CD8-positive, alpha-beta memory T cell (primary cell): ENCODE measurements at places on chromosomes 1 and 21. TPM values are rescaled to one million over a fixed set of nuclear protein-coding genes. Genes with fewer than 3 reads are reported as not detected.

DNA sequence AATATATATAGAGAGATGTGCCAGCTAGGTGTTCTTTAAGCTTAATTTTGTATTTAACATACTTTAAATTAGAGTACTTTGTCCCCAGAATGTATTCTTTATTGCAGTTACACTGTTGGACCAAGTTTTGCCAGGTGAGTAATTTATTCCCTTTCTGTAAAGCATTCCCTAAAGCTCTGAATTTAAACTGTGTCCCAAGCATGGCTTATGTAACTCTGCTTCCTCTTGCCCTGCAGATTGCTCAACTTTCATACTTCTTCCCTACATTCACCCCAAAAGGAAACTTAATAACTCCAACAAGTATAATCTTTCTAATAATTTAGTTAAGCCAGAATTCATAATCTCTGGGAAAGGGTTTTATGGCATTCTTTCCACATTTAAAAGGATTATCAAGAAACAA is 5.6 kb downstream of the LYPLAL1 start:
- H3K36me3 ChIP-seq, result no peaks in the 10 kb centered on the region
- DNase-seq, result no peak
- no peaks in the 10 kb centered on the region for H3K27me3 ChIP-seq
- H3K4me1 ChIP-seq, result peaks cover 18% of the 10 kb centered on the region
- H3K4me3 ChIP-seq, result no peak overlapping the region
- no peak overlapping the region for H3K27ac ChIP-seq

Gene PIK3CD
- 157 TPM for total RNA-seq

GRCh38 chr1:65401612-65402011 is 18.9 kb upstream of the LEPR start:
- no peak for DNase-seq
- H3K36me3 ChIP-seq, result no peaks in the 10 kb centered on the region
- H3K27ac ChIP-seq, result no peak overlapping the region
- no peaks in the 10 kb centered on the region for H3K27me3 ChIP-seq
- no peaks in the 10 kb centered on the region for H3K4me1 ChIP-seq

Gene SERINC2
- 0.11 TPM for total RNA-seq

GRCh38 chr1:110743397-110743796 is 68.7 kb upstream of the KCNA3 start:
- H3K27me3 ChIP-seq, result no peaks in the 10 kb centered on the region
- H3K4me1 ChIP-seq, result no peaks in the 10 kb centered on the region
- H3K27ac ChIP-seq, result no peak overlapping the region
- DNase-seq, result no peak
- H3K36me3 ChIP-seq, result no peaks in the 10 kb centered on the region

Gene TMPRSS15
- total RNA-seq, result not detected

DNA sequence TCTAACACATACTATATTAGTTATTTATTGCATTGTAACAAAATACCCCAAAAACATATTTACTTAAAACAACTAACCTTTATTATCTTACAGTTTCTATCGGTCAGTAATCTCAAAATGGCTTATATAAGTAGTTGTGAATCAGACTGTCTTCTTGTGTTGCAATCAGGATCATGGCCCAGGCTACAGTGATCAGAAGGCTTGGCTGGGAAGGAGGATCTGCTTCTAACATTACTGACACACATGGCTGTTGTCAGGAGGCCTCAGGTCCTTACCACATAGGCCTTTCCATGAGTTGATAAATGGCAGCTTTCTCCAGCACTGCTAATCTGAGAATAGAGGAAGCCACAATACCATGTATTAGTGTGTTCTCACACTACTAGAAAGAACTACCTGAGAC is 33.7 kb downstream of the CFH start:
- no peak overlapping the region for H3K27ac ChIP-seq
- H3K4me1 ChIP-seq, result no peaks in the 10 kb centered on the region
- no peaks in the 10 kb centered on the region for H3K27me3 ChIP-seq
- H3K4me3 ChIP-seq, result no peak overlapping the region
- DNase-seq, result no peak

DNA sequence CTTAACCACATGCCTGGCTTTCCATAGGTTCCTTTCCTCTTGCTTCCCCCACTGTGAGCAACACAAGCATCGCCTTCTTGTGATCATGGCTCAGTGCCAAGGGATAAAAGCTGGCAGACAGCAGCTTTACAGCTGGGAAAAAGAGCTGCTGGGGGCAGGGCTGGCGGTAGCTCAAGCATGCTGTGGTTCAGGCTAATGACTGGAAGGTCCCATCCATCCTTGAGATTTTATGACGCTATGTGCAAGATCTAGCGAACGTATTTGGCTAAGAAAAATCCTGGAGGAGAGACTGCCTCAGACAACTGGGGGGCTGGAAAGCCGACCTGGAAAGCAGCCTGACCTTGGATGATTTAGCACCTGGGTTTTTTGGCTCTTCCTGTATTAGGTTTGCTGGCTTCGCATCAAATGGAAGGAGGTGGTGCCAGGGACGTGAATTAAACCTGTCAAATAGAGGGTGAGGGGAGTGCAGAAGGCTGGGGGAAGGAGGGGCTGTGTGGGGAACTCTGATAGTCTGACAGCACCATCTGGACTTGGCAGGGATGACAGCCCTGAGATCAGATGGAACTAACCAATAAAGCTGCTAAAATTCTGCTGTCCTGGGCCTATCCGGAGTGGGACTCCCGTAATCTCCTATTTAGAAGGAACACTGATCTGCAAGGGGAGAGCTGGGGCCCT is 34.8 kb downstream of the ZMYND12 start:
- H3K27me3 ChIP-seq, result no peaks in the 10 kb centered on the region
- H3K27ac ChIP-seq, result no peak overlapping the region
- no peak overlapping the region for H3K4me3 ChIP-seq
- no peaks in the 10 kb centered on the region for H3K36me3 ChIP-seq
- no peaks in the 10 kb centered on the region for H3K4me1 ChIP-seq

- H3K4me3 ChIP-seq, result no peak overlapping the region
- peaks cover 9% of the 10 kb centered on the region for H3K27me3 ChIP-seq
- H3K4me1 ChIP-seq, result no peaks in the 10 kb centered on the region
- DNase-seq, result no peak
Measured at GRCh38 chr21:44496564-44497550, 41.5 kb downstream of the LRRC3 start.

Gene ANGPTL3
- total RNA-seq, result not detected

Gene DNALI1
- not detected for total RNA-seq

- DNase-seq, result peak; percentile 46
- peaks cover 12% of the 10 kb centered on the region for H3K4me1 ChIP-seq
- no peaks in the 10 kb centered on the region for H3K36me3 ChIP-seq
- H3K27me3 ChIP-seq, result no peaks in the 10 kb centered on the region
Measured at GRCh38 chr1:16082283-16083038, 9.0 kb upstream of the FAM131C start.

Gene CYP4A11
- total RNA-seq, result not detected

DNA sequence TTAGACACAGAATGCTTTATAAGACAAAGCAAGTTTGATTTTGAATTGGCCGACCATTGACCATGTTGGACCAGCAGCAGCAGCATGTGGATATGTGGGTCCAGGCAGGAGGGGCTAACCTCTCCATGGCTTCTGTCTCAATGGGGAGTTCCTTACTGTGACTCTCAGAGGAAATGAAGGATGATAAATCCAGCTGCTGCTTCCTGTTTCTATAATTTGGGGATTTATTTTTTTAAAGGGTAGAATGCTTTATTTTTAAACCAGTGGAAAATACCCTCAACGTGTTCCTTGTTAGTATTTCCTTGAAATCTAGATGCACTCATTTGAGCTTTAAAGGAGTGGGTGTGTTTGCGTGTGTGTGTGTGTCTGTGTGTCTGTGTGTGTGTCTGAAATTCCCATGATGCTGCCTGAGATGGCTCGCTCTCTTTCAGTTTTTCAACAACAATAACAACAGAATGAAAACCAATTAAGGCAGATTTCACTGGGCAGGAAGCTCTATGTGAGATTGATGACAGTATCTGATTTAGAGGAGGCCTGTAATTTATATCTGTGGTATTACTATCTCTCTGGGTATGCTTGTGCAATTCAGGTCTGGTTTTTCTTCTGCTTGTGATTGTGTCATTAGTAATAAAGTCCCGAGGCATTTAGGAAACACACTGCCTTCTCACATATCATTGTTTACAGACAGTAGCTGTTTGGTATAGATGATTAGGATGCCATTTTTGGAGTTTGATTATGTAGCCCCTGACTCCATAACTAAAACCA is 86.1 kb upstream of the ZNF326 start:
- no peak overlapping the region for H3K4me3 ChIP-seq
- no peak for DNase-seq
- H3K27ac ChIP-seq, result no peak overlapping the region
- no peaks in the 10 kb centered on the region for H3K36me3 ChIP-seq

DNA sequence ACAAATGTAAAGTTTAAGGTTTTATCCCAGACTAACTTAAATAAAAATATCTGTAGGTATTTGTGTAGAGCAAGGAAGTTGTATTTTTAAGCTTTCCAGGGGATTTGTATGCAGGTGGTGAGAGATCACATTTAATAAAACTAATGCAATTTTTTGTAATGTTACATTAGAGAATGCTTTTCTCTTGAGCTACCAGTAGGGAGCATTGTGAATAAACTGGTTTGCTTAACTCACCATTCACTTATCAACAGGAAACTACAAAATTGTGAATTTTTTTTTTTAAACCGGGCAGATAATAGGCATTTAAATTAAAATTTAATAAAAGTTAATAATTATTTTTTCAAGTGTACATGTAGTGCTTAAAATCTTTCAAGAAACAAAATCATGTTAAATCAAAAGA is 78.6 kb downstream of the IVNS1ABP start:
- peaks cover 3% of the 10 kb centered on the region for H3K4me1 ChIP-seq
- H3K4me3 ChIP-seq, result no peak overlapping the region
- H3K27me3 ChIP-seq, result no peaks in the 10 kb centered on the region
- peak; percentile 27 for DNase-seq
- no peaks in the 10 kb centered on the region for H3K36me3 ChIP-seq

Gene NES
- not detected for total RNA-seq

Gene VCAM1
- 4.0 TPM for total RNA-seq

GRCh38 chr1:186858923-186859322 is 30.2 kb downstream of the PLA2G4A start:
- no peaks in the 10 kb centered on the region for H3K4me1 ChIP-seq
- no peak overlapping the region for H3K4me3 ChIP-seq
- H3K36me3 ChIP-seq, result no peaks in the 10 kb centered on the region
- no peak for DNase-seq
- no peak overlapping the region for H3K27ac ChIP-seq
- no peaks in the 10 kb centered on the region for H3K27me3 ChIP-seq

DNA sequence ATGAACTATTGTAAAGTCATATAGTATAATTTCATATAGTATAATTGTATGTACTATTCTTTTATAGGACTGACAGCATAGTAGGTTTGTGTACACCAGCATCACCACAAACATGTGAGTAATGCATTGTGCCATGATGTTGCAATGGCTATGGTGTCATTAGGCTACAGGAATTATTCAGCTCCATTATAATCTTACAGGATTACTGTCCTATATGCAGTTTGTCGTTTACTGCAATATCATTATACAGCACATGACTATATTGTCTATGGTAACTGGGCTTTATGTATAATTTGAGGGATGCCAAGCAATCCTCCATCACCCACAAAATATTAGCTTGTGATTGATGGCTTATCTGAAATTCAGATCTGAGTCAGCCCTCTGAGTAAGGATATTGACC is 54.2 kb upstream of the PBX1 start:
- H3K36me3 ChIP-seq, result no peaks in the 10 kb centered on the region
- no peak overlapping the region for H3K27ac ChIP-seq
- H3K4me3 ChIP-seq, result no peak overlapping the region
- DNase-seq, result no peak

Gene ALX3
- total RNA-seq, result not detected

Gene CCDC185
- total RNA-seq, result not detected
